DMS79 treated with DMSO at 0.1 percent for 48 hours (cell line): ENCODE measurements at places on chromosomes 12 and 14.
A peak's percentile ranks its signal among the peaks of the same experiment; 100 is the strongest.

DNA sequence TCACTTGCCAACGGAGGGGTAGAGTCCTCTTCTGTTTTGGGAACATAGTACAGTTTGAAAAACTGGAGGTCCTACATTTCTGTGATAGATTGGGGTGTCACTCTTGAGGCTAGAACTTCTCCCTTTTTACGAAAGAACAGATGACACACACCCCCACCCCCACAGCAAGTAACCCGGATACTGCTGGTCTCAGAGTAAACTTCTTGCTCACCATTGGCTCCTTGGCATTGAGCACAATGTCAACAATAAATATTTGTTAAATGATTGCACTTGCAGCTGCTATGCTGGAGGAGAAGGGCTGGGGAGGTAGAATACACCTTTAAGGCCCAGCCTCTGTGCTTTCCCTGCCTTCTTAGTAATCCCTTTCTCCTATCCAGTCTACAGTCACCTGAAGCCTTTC is 149.8 kb downstream of the TGFB3 start:
- DNase-seq: no peak

- no peak for DNase-seq
These were observed 214.5 kb downstream of the PAH start for GRCh38 chr12:102702447-102703114.

- no peak for DNase-seq
These were observed 2.6 kb downstream of the GPR162 start for GRCh38 chr12:6824085-6824775.

GRCh38 chr12:6839482-6840201 is 1.1 kb upstream of the GNB3 start:
- DNase-seq: peak; percentile 14

- no peak for DNase-seq
These were observed 45.2 kb downstream of the OR9K2 start for GRCh38 chr12:55171445-55171844.

DNA sequence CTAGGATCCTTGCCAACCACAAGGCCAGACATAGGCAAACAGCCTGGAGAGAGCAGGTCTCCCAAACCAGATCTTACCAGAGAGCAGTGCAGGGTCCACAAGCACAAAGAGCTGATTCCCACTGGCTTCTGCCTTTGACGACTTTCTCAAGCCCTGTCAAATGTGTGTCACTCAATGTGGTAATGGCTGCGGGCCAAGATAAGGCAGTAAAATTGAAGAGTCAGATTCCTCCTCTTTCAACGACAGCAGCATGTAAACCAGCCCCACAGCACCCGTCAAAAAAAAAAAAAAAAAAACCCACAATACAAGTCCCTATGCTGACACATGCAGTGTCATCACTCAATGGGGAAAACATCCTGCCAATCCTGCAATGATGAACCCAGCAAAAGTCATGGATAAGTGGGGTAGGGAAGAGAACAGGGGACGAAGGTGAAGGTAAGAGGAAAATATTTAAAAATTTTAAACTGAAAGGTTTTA is at the start of gene STON2:
STON2 (minus strand) TSS at position 123 of the 477 bp plus-strand sequence. CDS start 1,942 bp downstream, outside the sequence.
- DNase-seq: peak; percentile 89

DNA sequence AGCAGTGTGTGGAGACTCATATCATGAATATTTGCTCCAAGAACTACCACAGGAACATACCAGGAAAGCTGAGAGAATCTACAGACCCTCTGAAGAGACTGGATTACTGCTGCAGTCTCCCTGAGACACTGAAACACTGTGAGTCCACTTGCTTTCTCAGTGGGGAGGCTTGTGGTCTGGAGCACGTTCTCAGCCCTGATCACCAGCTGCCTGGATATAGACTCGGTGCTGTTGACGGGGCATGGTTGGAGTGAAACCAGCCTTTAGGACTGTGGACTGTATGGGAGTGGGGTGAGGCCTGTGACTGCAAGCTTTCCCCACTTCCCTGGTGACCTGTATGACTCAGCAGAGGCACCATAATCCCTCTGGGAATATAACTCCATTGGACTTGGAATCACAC is 525.8 kb upstream of the FBXO33 start:
- no peak for DNase-seq

GRCh38 chr12:74401966-74402365 is 135.7 kb upstream of the ATXN7L3B start:
- DNase-seq: no peak

DNA sequence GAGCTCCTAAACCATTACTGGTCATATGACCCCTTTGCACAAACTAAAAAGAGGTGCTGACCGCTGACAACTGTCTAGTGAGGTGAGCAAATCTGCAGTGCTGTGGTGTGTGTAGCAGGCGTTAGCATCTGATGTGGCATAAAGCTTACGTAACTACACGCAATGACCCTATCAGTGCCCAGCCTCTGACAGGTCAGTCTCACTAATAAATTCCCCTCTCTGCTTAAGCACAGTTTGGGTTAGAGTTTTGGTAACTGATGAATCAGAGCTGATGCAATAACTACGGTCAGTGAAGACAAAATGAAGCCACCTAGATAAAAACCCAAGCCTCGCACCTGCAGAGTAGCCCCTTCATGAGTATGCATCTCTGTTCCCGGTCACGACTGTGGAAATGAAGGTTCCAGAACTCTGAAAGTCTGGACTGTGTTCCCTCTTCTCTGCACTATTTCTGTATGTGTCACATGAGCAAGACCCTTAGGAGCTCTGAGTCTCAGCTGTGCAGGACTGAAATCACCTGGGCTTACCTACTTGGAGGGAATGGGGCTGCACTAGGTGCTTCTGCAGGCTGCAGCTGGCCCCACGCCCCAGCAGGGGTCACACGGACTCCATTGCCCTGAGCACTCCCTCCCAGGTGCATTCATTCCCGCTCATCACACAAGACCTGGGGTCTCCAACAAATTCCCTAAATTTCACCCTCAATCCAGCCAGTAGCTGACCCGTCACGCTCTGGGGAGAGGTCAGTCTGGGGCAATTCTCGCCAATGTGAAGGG is 54.4 kb downstream of the RIMBP2 start:
- no peak for DNase-seq

GRCh38 chr14:32417956-32418552 is 89.0 kb downstream of the AKAP6 start:
- peak; percentile 16 for DNase-seq

GRCh38 chr14:69624136-69624535 is 12.7 kb downstream of the SUSD6 start:
- no peak for DNase-seq

DNA sequence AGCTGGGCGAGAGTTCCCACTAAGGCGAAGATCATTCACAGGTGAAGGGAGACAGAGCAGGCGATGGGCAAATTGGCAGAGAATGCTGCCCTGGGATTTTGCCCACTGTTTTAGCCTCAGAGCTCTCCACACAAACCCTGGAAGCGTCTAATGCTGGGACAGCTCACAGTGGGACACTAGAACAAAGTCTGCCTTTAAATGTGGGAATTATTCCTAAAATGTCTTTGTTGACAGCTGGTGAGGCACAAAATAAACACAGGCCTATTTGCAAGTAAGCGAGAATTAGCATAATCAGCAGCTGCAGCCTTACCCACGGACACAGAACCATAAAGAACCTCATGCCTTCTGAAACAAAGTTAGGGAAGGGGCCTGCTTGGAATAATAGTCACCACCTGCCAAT is 824.5 kb downstream of the AACS start:
- DNase-seq: no peak

DNA sequence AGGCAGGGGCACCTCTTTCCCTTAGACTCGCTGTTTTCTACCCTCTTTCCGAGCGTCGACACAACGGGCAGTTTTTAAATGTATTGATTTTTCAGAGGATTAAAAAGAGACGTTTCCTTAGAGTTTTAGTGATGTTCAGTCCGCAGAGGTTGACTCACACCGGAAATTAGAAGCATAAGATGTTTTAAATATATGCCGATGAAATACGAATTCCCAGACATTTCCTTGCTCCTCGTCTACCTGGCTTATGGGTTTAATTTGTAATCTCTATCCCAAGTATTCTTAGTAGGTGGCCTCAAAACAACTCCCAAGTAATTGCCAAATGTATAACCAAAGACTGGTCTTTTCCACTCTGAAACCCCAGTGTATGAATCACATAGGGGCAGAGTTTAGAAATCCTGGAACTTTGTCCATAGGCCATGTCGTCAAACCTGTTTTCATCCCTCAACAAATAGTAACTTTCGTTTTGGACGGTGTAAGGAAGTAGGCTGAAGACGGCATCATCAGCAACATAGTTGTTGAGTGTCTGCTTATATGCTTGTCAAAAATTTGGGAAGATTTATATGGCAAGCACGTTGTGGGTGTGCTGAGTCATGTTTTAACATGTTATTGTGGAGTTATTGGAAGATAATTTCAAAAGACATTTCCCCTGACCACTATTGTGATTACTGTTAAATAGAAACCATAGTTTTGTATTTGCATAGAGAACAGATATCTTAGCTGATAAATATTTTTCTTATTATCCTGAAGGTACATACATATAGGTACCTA is 824 bp downstream of the TBK1 start:
- DNase-seq: peak; percentile 27

DNA sequence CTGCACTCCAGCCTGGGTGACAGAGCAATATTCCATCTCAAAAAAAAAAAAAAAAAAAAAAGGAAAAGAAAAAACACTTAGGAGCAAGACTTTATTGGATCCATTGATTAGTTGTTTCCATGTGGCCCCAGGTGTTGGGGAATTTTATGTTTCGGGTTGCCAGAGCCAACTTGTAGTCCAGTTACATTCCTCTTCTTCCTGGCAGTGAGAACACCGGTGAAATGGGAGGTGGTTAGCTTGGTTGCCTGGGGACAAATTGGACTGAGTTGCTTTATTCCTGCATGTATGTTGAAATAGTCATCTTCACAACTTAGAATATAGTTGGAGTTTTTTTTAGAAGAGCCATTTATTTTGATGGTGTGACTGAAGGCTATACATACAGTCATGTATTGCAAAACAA is 12.6 kb downstream of the RCOR1 start:
- DNase-seq: no peak

- DNase-seq: no peak
These were observed 193.3 kb downstream of the PHLDA1 start for GRCh38 chr12:75838309-75838708.

- DNase-seq: no peak
These were observed 713 bp upstream of the FBXL14 start for GRCh38 chr12:1595026-1595561.

DNA sequence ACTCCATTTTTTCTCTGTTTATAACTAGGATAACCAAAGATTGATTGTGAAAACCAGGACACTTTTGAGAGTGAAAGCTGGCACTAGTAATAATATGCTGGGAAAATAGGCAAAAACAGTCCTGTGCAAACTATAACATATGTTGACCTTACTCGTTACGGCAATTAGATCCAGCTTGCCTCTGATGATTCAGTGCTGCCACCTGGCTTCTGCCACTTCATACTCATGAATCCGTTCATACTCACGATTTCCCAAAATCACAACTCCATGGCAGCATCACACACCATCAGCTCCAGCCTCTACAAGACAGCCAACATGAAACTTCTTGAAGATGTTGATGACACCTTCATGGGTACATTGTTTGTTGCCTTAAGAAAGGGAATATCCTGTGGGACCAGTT is 49.1 kb upstream of the CAND1 start:
- DNase-seq: no peak

DNA sequence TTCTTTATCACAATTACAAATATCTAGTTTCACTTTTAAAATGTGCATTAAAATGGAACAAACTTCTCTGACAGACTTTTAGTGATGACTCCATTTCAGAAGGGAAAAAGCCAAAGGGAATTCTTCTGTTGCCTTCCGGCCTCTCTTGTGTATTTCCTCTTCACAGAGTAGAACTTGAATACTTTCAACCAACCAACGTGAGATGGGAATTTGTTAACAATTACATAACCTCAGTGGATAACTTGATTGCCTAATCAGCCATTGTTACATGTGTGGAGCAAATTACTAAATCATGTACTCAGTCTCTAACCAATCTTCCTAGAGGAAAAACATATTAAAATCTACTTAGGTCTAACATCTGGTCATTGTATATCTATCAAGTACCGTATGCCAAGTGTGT is 291.1 kb downstream of the SYT1 start:
- DNase-seq: no peak

DNA sequence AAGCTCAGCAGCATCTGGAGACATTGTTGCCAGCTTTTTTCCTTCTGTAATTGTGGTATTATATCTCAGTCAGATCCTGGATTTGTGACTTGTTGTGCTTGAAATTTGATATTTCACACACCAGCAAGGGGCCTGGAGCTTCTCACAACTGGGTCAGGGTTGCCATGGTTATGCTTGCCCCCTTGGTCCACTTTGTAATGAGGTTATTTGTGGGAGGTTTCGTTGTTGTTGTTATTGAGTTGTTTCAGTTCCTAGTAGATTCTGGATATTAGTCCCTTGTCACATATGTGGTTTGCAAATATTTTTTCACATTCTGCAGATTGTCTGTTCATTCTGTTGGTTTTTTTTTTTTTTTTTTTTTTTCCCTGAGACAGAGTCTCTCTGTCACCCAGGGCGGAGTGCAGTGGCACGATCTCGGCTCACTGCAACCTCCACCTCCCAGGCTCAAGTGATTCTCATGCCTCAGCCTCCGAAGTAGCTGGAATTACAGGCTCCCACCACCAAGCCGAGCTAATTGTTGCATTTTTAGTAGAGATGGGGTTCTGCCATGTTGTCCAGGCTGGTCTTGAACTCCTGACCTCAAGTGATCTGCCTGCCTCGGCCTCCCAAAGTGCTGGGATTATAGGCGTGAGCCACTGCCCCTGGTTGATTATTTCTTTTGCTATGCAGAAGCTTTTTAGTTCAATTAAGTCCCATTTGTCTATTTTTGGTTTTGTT is 80.6 kb upstream of the ETV6 start:
- no peak for DNase-seq

DNA sequence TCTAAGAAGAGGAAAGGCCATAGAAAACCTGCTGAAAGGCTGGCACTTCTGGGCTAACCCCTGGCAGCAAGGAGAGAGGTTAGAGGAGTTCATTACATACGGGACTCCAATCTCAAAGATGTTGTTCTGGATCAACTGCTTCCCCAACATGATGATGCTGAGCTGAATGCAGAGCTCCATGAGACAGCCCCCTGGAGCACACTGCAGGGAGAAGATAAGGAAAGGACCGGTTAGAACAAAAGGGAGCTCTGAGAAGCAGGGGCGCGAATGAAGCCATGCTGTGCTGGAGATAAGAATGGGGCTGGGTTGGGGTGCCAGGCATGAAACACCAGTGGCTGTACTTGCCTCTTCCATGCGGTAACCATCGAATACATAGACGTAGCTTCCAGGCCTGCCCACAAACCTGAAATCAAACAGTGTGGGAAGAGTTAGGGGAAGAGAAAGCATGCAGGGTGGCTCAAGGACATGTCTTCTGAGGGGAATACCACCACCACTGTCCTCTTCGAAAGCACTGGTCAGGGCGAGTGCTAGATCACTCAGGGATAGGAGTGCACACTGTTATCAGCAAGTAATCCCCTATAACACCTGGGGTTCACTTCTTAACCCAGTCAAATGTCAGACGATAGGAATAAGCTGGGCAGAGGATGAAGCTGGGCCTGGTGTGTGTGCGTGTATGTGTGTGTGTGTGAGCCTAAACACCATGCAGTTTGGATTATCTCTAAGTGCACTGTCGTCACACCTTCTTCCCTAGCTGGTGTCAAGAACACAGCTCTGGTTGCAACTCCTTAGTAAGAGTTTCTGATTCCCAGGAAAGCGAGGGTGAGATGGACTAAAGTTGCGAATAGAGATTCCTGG is 180.9 kb downstream of the NTF3 start:
- DNase-seq: no peak

- no peak for DNase-seq
These were observed 115.2 kb upstream of the RAP1B start for GRCh38 chr12:68495336-68496070.

GRCh38 chr12:627285-627684 is 36.0 kb downstream of the NINJ2 start:
- DNase-seq: no peak
